Fibroblast of upper back skin (primary cell): ENCODE measurements at places on chromosomes 16 and 17.

- DNase-seq = no peak
Observed at GRCh38 chr16:24967074-24967473, 48.1 kb downstream of the ARHGAP17 start.

DNA sequence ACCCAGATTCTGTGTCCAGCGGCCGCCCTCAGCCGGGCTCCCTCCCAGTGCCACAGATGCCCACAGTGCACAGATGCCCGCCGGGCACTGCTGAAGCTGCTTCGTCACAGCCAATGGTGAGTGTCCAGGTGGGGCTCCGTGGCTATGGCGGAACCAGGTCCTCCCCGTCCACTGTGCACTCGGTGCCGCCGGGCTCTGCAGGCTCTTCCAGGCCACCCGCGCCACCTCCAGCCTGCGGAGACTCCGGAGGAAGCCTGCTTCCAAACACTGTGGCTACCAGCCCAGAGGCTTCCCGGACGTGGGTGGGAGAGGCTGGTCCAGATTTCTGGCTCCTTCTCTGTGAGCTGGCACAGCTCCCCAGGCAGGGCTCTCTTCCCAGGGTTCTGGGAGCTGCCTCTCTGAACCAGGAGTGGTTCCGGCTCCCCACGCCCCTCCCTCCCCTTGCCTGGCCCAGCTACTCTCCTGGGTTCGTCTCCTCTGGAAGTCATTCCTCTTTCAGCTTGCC is 2.8 kb upstream of the PYCR1 start:
- DNase-seq = no peak

- no peak for DNase-seq
Observed at GRCh38 chr16:76241755-76242154, 35.4 kb upstream of the CNTNAP4 start.

GRCh38 chr17:36131421-36131820 is 27.8 kb downstream of the CCL4 start:
- no peak for DNase-seq

- no peak for DNase-seq
Observed at GRCh38 chr17:82127704-82128103, 29.7 kb upstream of the FASN start.

DNA sequence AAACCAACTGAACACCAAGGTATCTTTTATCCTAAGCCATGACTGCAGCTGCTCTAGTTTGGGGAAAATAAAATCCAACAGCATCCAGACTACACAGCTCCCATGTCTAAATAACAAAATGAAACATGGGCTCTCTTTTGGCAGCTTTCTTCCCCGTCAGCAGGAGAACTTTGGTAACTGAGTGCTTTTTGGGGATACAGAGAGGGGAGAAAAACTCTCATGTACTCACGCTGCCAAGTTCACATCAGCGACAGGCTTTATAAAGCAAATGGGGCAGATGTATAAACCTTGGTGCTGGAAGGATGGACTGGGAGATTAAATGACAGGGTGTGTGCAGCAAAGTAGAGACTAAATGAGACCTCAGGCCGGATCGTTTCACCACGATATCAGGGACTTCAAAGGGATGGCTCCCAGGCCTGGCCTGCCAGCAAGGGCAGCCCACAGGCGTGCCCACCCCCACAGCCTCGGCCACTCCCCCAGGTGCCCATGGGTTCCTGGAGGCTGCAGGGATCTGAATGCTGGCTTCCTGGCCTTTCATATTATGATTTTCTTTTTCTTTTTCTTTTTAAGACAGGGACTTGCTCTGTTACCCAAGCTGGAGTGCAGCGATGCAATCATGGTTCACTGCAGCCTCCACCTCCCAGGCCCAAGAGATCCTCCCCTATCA is 174.6 kb downstream of the ZNF423 start:
- no peak for DNase-seq

DNA sequence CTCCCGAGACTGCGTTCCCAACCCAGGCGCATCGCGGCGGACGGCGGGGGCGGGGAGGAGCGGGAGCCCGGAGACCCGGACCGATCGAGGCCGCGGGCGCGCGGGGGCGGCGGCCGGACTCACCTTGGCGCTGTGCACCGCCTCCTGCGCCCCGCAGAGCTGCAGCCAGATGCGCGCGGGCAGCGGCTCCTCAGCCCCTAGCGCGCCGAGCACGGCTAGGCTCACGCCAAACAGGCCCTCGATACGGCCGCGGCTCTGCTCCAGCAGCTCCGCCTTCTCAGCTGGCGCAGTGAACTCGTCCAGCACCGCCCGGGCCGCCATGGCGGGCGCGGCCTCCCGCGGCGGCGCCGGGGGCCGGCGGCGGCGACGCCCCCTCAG is 339 bp downstream of the N4BP1 start:
- DNase-seq = peak; percentile 49

DNA sequence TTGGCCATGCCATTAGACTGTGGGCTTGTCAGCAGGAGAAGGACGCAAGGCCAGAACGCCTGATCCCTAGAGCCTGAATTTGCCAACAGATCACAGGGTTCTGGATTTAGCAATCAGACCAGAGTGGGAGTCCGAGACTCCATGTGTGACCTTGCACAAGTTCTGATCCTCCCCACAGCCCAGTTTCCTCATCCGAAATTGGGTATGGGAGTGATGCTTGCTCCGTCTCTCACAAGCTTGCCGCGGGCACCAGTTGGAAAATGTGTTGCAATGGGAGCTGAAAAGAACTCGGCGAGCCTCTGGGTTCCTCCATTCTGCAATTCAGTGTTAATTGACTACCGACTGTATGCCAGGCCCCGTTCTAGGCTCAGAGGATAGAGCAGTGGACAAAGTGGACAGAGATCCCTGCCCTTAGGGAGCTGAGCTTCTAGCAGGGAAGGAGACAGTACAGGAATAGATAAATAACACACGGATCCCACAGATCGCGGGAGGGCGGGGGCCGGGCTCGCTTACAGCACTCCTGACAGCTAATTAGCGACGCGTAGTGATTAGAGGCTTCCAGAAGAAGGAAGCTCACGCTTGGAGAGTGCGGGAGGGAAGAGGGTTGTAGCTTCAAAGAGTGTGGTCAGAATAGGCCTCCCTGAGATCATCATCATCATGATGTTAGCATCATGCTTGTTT is 150.4 kb upstream of the CIBAR2 start:
- no peak for DNase-seq

DNA sequence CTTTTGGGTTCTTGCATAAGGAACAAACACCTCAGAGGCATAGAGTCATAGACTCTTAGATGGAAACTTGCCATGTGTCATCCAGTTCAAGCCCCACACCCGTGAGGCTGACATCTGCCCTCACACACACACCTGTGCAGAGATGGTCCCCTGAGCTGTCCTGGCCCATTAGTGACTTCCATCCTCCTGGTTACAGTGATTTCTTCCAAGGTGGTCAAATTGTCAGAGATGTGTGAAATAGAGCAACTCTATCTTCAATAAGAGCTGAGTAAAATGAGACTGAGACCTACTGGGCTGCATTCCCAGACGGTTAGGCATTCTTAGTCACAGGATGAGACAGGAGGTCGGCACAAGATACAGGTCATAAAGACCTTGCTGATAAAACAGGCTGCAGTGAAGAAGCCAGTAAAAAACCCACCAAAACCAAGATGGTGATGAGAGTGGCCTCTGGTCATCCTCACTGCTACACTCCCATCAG is 342.2 kb upstream of the TNRC6C start:
- DNase-seq = no peak

DNA sequence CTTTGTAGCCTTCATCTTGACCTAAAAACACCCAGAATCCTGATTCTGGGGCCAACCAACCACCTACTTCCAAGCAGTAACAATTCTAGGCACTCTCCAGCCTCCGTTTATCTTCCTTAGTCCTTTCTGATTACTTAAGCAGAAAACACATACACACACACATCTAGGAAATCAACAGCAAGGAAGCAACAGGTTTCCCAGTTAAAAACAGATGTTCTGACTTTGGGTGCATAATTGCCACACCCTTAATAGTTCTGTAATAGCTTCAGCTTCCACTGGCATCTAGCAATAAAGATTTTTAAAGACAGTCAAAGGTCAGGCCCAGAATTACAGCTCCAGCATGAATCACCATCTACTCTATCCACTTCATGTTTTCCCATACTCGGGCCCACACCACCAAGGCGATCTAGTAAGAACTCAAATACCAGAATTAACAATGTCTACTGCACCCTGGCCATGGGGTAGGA is 2.6 kb downstream of the ARHGAP17 start:
- DNase-seq = peak; percentile 60

GRCh38 chr16:61182391-61182790 is 853.8 kb downstream of the CDH8 start:
- DNase-seq = no peak

DNA sequence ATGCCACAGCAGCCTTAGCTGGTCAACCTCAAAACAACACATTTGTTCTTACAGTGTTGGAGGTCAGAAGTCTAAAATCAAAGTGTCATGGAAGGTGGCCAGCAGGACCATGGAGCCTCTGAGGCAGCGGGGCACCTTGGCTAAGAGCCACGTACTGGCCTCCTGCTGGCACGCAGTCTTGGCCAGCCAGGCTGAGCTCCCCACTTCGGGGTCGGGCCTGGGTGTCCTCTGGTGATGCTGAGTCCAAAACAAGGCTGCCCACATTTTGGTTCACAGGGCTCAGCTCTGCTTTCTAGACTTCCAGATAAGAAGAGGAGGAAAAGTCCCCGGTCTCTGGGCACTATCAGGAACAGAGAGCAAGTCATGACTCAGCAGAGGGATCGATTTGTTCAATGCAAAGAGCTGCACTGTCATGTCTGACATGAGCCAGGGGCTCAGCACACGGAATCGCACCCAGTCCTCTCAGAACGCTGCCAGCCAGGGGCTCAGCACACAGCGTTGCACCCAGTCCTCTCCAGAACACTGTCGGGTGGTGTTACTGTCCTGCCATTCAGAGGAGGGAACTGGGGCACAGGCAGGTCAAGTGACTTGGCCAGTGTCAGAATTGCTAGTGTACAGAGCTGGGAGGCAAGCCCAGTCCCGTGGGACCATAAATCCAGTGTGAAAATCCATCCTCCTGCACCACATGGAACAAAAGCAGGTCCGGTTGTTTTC is 2.5 kb downstream of the LGALS9 start:
- DNase-seq = no peak

GRCh38 chr17:79829457-79829856 is 9.8 kb downstream of the CBX4 start:
- no peak for DNase-seq

DNA sequence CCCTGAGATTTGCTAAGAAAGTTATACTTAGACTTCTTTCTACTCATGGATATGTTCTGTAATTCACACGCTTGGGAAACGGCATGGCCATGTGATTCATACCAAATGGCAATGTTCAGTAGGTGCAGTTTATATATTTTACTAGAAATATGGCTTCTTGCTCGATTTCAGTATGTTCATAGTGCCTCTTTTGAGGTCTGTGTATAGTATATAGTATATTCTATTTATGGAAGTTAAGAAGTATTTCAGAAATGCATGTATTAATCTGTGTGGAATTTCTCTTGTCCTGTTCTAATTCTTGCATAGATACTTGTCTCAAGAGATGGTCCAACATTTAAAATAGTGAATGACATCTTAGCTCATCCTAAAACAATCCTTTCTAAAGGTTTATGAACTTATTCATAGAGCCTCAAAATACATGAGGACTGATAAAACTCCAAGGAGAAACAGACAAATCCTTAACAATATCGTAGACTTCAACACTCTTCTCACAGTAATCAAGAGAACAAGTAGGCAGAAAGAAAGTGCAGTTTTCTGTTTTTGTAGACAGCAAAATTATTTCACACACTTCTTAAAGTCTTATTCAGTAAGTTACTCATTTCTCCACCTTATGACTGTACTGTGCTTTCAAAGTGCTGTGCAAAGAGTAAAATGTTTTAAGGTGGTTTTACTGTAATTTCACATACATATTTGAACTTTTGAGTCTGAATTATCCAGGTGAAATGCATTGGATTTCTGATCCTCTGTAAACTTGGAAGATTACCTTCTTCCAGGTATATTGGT is 11.1 kb downstream of the BPTF start:
- DNase-seq = peak; percentile 84

- DNase-seq = no peak
Observed at GRCh38 chr17:57368637-57369336, 112.5 kb downstream of the MSI2 start.

- DNase-seq = no peak
Observed at GRCh38 chr16:52832771-52833170, 219.9 kb downstream of the CHD9NB start.

GRCh38 chr17:57482657-57483056 is 226.3 kb downstream of the MSI2 start:
- DNase-seq = peak; percentile 76

DNA sequence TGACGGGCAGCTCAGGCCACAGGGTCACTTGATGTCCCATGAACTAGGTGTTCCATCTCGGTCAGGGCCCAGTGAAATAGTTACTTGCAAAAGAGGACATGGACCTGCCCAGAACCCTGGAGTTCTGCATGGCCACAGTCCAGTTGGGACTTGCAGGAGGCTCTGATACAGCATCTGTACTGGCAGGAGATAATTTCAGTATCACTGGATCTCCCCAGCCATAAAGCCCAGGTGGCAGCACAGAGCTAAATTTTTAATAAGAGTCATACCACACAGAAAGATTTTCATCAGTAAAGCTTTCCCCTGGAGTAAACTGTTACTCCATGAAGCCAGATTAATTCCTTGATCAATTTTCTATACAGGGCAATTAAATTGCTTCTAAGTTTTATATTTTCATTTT is 18.0 kb upstream of the SLC16A5 start:
- no peak for DNase-seq

GRCh38 chr17:63626551-63627180 is 4.4 kb downstream of the MAP3K3 start:
- DNase-seq = no peak

DNA sequence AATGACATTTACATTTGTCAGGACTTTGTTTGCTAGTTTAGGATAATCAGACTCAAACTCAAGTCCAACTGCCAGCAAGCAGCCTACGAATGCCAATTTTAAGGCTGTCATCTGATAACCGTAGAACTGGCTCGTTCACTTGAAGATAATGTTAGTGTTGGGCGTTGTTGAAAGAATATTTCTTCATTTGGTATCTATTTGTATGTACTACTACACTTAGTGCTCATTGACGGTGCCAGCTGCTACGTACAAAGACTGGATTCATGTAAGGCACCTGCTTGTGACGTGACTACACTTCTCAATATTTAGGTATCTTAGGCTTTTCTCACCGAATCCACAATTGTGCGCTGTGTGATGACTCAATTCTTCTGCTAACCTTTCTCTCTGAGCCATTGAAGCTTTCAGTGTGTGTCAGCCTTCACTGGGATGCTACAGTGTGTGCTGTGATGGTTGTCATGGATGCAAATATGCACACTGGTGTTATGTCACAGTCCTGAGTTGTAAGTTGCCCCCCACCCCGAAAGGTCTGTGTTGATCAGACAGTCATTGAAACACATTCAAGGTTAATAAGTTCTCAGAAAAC is 5.7 kb downstream of the ATP2C2 start:
- DNase-seq = no peak

GRCh38 chr17:9021992-9022572 is 772 bp downstream of the NTN1 start:
- peak; percentile 14 for DNase-seq

DNA sequence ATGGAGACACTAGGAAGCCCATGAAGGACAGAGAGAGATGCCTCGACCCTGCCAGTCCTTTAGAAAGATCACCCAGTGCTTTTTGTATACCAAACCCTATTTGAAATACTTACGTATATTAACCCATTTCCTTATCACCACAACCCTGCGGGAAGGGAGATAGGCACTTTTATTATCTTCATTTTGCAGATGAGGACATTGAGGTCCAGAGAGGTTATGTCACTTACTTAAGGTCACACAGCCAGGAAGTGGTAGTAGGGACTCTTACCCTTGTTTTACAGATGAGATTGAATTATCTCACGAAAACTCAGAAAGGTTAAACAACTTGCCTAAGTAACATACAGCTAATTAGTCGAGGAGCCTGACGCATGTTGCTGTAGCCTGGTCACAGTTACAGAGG is 38.2 kb downstream of the IL4R start:
- DNase-seq = no peak
